ENCODE measurements at places on chromosomes 6 and 20. TPM values are rescaled to one million over a fixed set of nuclear protein-coding genes. Genes with fewer than 3 reads are reported as not detected.

Gene RHAG
- not detected for total RNA-seq

Gene LY6G5C
- 1.8 TPM for total RNA-seq

Gene OPRM1
- total RNA-seq, result not detected

Gene C6orf52
- 1.7 TPM for total RNA-seq

Gene CLPSL2
- 0.80 TPM for total RNA-seq

Gene PCK1
- 0.13 TPM for total RNA-seq

Gene TSBP1
- not detected for total RNA-seq

Gene SLCO4A1
- 10.3 TPM for total RNA-seq

Gene PCSK2
- not detected for total RNA-seq

Gene CST5
- not detected for total RNA-seq

Gene OPN5
- total RNA-seq, result not detected

Gene HFE
- total RNA-seq, result 14.1 TPM
